Substantia nigra (tissue), 51 donors: ENCODE measurements at places on chromosomes 2 and 18.

DNA sequence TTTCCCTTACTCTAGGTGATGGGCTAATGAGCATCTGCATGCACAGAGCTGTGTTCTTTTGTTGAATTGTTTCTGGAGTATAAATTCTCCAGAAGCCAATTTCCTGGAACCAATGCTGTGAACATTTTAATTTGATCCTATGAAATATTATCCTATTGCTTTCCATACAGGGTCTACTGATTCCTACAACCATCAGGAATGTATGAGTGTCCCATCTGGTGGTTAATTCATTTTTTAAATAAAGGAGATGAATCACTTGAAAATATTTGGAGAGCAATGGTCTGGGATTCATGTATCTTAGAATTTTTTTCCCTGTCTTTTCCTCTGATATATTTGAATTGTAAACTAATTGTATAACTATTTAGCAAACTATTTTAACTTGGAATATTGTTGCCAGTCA, 14.0 kb downstream of the KIF5C start:
- DNase-seq, result no peak

- DNase-seq, result no peak
Observed at GRCh38 chr2:41906338-41906725, 141.5 kb upstream of the PKDCC start.

GRCh38 chr2:181038796-181039195, 58.4 kb downstream of the UBE2E3 start:
- no peak for DNase-seq

DNA sequence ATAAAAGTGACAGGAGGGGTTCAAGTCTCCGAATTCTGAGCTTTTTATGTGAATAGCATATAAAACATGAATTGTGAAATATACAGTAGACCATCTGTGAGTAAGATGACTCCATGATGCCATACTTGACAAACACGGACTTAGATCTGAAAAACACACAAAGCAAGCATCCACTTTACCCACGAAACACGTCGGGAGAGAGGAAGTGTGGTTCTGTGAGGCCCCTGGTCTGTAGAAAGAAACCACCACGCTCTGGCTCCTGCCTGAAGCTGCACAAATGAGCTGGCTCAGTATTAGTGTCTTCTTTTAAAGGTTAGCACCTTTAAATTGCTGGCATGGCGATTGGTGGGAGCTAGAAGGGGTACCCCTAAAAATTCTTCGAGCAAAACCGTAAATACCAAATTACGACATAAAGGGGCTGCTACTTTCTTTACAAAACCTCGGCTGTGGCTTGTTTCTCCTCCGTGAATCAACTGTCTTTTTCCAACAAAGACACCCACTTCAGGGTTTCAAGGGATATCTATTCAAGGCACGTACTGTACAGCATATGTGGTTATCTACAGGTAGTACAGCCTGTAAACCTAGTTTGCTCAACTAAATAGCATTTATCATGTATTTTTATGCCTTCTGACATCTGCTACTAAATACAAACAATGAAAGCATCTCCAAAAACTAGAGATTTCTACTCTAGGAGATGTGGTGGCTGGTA, 70.9 kb downstream of the AFF3 start:
- no peak for DNase-seq

DNA sequence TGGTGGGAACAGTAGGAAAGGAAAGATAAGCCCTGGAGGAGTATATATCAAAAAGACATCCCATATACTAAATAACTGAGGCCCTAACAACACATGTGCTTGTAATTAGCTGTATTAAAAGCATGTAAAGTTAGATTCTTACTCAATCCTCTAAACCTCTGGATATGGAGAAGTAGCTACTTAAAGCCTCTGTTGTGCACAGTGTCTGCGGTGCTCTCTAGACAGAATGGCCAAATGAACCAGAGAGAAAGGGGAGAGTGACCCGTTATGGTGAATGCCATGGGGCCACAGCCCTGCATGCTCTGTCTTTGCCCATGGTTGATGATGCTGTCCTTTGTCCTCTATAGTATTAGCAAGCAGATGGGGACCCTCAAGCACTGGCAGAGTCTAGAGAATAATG, 104.4 kb upstream of the SLC8A1 start:
- no peak for DNase-seq

DNA sequence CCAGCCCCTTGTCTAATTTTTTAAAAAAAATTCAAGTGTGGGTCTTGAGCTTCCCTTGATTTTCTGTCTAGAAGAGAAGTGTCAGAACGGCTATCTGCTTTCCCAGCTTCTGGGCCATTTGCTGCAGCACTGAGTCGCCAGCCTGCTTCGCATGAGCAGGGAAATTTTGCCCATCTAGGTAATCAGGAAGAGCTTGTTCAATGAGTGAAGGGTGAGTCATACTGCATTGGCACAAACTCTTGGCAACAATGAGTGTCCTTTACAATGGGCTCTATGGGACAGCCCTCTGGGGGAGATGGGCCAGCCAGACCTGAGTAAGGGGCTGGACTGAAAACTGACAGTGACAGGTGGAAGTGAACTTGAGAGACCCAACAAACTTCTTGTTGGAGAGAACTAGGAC, 2.4 kb upstream of the RNF144A start:
- DNase-seq, result no peak
